ENCODE measurements at places on chromosomes 2 and 18.

DNA sequence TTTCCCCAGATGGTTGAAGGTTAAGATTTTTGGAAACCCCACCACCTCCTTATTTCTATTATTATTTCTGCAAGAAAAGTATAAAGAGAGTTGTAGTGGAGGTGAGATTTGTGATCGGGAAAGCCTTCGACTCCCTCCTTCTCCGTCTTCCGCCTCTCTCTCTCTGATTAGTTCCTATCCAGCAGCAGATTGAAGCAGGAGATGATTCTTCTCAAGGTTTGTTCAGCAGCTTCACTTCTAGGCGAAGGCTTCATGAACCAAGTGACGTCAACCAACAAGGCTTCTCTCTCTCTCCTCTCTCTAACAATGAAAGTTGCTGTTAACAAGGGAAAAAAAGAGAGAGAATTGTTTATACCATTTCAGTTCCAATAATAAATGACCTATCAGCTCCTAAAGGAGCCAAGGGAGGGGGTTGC, at the start of gene BAZ2B:
BAZ2B (minus strand) TSS at position 263 of the 416 bp plus-strand sequence. CDS start 137,829 bp downstream, outside the sequence.
- DNase-seq, result peak; percentile 60

DNA sequence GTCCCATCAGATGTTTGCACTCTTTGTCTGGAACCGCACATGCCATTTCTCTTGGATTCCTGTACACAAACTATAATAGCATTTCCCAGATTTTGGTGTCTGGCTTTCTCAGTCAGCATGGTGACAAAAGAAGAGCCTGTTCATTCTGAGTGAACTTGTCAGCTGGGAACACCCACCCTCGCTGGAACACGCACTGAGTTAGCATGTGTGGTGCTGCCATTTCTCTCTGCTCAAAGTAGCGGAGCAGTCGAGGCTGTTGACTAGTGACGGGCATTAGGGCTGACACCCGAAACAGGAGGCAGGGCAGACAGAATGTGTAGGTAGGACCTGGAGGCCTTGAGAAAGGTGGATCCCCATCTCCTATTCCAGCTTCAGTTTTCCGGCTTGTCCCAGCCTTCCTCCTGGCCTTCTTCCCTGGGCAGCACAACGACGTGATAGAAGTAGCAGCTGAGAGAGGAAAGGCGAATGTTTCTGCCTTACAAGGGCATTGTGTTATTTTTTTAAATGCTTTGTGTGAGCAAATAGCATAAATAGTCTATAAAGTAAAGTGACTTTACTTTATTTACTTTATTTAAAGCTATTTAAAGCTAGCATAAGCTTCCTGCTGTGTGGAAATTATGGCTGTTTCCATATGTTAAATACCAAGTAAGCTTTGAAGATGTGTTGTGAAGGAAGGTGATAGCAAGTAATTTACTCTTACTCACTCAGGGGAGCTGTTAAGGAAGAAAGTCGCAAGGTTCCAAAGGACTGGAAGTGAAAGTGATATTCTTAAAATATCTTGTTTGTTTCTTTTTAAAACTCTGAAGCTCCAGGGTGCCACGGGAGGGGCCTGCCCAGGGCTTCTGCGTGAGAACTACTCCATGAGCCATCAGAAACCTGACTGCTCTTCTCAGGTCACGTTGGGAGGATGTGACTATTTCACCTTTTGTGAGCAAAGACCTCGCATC, 272.6 kb downstream of the NEDD4L start:
- DNase-seq, result no peak

GRCh38 chr2:15993666-15994065, 53.3 kb downstream of the MYCN start:
- DNase-seq, result no peak

DNA sequence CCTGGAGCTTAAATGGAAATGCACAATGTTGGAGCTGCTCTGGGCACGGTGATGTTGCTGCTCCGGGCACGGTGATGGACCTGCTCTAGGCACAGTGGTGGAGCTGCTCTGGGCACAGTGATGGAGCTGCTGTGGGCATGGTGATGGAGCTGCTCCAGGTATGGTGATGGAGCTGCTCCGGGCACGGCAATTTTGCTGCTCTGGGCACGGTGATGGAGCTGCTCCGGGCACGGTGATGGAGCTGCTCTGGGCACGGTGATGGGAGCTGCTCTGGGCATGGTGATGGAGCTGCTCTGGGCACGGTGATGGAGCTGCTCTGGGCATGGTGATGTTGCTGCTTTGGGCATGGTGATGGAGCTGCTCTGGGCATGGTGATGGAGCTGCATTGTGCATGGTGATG, 79.7 kb downstream of the LDLRAD4 start:
- no peak for DNase-seq

GRCh38 chr2:222568865-222569264, 87.0 kb downstream of the FARSB start:
- no peak for DNase-seq

DNA sequence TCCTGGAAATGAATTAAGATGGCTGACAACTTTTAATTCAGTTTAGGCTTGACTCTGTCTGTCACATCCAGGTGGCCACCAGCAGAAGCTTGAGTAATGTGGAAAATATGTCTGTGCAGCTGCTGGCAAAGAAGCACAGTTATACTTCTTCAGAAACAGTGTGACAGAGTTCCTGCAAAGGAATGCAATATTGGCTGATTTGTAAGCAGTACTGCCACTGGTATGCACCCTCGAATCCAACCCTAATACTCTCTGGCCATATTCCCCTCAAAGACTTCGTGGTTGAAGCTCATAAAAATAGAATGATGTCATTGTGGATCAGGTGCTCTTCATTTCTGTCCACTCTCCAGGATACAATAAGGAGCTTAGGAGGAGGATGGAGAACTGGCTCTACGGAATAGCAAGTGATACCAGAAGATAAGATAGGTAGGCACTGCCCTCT, 86.2 kb downstream of the METTL8 start:
- DNase-seq, result no peak

DNA sequence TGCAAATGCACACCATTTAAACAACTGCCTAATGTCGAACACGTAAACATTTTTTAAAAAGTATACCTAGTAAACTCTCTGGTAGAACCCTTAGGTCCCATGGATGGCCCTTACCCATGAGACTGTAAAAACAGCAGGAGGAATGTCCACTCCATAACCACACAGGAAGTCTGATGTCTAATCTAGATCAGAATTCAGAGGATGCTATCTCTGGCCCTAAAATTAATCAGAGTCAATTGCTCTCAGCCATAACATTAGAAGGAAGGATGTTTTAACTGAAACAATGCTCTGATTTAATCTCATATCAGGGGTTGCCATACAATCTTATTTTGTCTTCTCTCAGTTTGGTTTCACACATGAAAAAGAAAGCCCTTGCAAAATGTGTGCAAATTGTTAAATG, 416.3 kb upstream of the PIK3C3 start:
- no peak for DNase-seq

- DNase-seq, result no peak
Observed at GRCh38 chr2:133331436-133331835, 236.8 kb downstream of the NCKAP5 start.

GRCh38 chr2:96369186-96369585, 33.6 kb downstream of the NCAPH start:
- DNase-seq, result no peak

GRCh38 chr18:3903337-3903736, 453.4 kb downstream of the TGIF1 start:
- no peak for DNase-seq

DNA sequence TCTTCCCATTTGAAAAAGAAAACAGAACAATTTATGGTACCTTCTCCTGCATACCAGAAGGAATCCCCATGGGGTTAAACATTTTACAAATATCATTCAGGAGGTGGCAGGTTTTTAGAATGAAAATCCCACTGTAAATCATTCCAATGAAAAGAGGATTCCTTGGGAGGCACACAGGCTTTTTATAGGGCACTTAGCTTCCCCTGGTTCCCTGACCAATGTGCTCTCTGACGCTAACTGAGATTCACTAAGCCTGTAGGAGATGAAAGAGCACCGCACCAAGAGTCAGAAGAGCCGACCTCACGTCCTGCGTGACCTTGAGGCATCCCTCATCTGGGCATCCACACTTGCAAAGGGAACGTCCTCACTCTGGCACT, 82.5 kb downstream of the CMPK2 start:
- no peak for DNase-seq

GRCh38 chr2:119523383-119523951, 816 bp downstream of the SCTR start:
- no peak for DNase-seq

GRCh38 chr2:107461301-107461700, 365.4 kb upstream of the RGPD4 start:
- DNase-seq, result no peak

GRCh38 chr2:105323111-105323510, 6.4 kb downstream of the TGFBRAP1 start:
- DNase-seq, result no peak

- no peak for DNase-seq
Observed at GRCh38 chr2:42931146-42931817, 138.9 kb upstream of the HAAO start.

DNA sequence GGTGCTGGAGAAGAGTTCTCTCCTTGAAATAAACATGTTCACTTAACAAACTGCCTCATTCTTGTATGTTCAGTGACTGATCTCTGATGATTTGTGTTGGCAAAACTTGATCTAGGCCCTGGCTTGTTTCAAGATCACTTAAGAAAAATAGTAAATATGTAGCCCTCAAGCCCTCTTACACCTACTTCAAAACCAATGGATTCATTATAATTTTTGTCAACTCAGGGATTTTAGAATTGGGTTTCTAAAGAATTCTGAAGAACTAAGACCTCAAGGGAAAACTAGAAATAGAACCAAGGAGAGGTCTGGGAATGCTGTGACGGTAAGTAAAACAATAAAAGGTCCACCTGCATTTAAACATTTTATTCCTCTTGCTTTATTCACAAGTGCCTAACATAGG, 1731.6 kb upstream of the CELF4 start:
- DNase-seq, result no peak

- no peak for DNase-seq
Observed at GRCh38 chr2:149650006-149650405, 62.4 kb upstream of the MMADHC start.

DNA sequence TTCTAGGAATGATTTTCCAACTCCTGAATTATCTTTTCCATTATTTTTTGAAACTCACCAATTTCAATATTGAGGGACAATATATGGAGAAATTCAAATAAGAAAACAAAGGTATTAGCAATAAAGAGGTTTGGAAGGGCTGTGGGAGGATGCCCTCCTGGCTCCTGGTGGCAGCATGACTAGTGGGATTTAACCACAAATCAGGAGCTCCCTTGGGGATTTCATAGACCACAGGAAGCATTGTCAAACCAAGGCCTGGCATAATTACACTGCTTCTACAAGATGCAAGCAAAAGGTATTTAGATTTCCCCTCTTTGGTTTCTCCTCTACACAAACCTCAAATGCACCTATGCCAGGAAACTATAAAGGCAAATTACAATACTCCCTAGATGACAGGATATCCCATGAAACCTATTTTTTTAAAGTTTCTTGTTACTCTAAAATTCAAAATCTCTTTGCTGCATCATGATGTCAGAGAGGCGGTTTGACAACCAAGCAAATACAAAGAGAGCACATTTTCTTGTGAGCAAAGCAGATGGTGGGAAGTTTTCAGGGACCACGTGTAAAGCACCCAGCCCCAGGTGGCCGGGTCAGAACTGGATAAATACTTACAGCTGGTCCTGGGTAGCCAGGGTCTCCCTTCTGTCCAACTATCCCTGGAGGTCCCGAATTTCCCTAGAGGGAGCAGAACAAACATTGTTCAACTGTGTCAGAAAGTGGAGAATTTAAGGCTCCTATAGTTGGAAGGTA, 67.9 kb downstream of the COL6A3 start:
- no peak for DNase-seq

DNA sequence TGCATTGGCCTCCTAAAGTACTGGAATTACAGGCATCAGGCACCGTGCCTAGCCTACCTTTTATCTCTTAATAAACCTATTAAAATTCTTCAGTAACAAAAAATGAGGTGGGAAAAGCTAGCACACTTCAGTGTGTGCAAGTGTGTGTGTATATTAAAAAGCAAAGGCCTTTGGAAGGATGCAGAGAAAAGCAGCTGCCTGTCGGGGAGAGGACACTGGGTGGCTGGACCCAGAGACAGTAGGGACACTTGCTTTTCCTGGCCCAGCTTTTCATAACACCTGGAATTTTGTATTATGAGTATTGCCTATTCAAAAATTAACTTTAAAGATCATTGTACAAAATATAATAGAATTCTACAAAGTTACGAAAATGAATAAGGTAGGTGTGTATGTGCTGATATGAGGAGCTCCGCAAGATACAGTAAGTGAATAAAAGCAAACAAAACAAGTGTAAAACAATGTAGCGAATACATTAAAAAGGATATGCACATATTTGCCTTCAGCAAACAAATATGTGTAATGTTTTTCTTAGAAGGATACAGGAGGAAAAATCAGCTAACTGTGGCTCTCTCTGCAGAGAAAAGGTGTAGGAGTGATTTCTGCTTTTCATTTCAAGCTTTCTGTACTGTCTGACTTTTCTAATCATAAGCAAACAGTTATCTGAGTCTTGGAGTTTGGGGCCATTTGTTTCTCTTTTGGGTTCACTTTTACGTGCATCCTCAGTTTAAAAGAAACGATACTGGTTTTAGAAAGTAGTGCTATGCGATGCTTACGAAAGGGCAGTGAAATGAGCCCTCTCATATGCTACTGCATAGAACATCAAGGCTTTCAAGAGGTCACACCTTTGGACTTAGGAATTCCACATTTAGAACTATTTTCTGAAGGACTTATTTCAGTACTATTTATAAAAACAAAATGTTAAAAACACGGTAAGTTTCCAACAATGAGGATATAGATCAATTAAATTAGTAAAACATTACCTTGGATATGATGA, 70.8 kb downstream of the USP40 start:
- no peak for DNase-seq

DNA sequence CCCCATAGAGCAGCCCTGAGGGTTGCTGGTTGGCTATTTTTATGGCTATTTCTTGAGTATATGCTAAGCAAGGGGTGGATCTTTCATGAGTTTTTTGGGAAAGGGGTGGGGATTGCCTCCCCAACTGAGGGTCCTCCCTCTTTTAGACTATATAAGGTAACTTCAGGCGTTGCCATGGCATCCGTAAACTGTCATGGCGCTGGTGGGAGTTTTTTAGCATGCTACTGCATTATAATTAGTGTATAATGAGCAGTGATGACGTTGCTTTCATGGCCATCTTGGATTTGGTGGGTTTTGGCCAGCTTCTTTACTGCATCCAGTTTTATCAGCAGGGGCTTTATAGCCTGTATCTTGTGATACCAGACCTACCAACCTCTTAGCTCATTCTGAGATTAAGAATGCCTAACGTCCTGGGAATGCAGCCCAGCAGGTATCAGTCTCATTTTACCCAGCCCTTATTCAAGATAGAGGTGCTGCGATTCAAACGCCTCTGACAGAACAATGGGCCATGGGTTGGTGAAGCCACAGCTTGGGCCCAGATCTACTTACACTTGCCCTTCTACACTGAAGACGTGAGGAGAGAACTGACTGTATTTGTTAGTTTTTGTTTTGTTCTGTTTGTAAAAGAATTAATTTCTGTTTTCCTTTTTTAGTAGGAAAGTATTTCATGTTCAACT, 53.8 kb upstream of the TMEM163 start:
- DNase-seq, result no peak

DNA sequence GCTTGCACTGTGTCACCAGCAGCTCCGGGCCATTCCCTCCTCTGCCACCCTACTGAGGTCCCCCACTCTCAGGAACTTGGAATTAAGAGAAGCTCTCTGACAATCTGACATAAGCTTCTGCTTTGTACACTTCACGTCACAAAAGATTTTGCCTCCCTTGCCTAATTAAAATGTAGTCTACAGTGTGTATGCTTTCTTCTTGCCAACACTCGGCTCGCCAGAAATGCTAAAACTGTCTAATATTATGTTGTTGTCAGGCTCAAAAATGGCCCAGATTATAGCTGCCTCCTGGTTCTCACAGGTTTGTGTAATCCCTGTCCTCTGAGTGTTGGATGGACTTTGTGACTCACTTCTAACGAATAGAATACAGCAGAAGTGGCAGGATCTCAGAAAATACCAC, 474.7 kb downstream of the MBD2 start:
- DNase-seq, result no peak

All from colonic mucosa (tissue), 4 donors.